ENCODE measurements at places on chromosomes 6 and 20. TPM values are rescaled to one million over a fixed set of nuclear protein-coding genes. Genes with fewer than 3 reads are reported as not detected.

DNA sequence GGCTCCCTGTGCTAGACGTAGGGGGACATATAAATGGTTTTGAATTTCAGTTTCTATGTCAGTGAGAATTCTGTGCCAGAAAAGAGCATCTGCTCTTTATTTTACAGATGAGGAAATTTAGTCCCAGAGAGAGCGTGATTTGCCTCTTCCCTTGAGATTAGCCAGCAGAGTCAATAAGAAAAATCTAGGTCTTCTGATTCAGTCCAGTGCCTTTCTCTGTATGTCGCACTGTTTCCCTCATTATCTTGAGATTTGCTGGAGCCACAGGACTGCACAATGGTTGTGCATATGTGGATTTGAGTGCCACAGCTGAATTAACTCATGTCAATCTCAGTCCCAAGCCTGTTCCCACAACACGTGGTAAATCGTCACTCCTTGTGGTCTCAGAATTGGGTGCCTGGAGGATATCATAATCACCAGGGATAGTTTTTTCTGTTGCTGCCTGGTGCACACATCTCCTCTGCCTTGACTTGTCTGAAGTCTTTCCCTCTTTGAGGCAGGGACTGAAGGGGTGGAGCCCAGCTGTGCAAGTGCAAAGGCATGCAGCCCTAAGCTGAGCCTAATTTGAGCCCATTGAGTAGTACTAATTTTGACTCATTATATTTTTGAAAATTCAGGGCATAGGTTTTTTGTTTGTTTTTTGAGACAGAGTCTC is 276.7 kb downstream of the SOX4 start:
- DNase-seq, result no peak

- DNase-seq, result no peak
These were observed 64.0 kb upstream of the TXNDC5 start for GRCh38 chr6:7974565-7974937.

DNA sequence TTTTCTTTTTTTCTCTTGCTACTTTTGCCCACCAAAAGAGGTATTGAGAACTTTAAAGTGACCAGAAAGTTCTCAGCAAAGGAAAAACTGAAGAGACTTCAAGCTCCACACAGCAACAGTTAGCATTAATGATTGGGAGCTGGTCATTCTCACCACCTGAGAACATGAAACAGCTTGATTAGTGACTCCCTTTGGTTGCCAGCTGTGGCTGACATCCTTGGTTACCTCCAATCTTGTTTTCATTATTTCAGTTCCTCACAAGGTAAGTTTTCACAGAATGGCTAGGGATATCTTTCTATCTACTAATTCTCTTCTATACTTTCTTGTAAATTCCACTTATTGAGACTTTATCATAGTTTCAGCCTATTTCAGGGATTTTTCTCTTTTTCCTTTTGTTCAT is 427.9 kb downstream of the QKI start:
- no peak for DNase-seq

- no peak for DNase-seq
These were observed 63.7 kb downstream of the HIVEP2 start for GRCh38 chr6:142881290-142881689.

GRCh38 chr6:34695729-34696188 is 808 bp downstream of the ILRUN start:
- no peak for DNase-seq

DNA sequence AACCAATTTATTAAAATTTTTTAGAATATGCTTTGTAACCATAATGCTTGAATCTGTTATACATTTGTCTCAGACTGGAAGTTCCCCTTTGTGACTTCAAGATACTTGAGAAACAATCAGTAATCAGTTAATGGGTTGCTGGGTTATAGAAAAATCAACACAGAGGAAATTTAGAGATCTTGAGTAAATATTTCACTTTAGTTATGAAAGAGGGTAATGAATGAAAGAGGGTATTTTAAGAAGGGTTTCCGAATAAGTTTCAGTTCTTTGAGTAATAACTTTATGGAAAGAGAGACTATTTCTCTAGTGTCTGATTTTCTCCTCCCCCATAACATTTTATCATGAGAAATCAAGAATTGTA is 21.4 kb downstream of the ZFAND3 start:
- no peak for DNase-seq

DNA sequence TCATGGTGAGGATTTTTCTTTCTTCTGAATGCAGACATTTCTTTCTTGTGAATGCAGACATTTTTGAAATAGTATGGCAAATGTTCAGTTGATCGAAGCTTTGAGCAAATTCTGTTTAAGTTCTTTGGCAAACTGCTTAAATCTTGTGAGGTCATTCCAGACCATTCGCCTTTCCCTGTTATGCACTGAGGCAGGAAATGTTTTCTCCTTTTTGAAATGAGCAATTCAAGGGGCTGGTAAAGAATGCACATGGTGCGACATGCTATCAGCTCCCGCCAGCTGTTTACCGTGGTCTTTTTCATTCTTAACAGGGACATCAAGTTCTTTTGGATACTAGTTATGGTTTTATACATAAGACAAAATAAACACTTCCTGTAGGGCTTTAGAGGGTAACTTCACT is 112.0 kb upstream of the CCN2 start:
- DNase-seq, result no peak

- DNase-seq, result no peak
These were observed 31.8 kb downstream of the SLX4IP start for GRCh38 chr20:10466855-10467254.

DNA sequence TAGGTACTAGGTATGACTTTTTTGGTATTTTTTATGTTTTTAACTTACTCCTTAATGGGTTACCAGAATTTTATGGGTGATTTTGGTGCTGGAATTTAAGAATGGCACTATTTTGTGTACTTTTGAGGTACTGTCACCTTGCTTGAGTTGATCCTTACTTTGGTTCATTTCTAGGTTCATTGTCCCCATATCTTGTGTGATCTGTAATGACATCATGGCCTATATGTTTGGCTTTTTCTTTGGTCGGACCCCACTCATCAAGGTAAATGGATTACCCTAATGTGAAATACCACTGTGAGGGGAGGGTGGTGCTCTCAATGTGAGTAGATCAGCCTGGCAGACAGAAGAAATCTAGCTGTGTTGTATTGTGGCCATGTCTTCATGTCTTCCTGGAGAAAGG is 57.9 kb downstream of the CDS2 start:
- DNase-seq, result no peak

DNA sequence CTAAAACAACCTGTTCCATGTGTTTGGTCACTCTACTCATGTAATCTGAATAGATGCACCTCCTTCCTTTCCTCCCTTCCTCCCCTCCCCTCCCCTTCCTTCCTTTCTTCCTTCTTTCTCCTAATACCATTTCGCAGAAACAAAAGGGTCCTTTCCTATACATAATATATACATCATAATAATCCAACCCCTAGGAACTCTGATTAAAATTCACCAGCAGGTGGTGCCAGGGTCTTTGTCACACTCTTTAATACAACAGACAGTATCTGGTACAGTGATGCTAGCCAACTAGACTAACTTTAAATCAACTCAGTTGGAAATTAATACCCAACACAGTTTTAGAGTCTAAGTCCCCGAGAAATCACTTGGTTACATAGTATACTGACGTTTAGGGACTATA is 181.2 kb upstream of the SHLD1 start:
- no peak for DNase-seq

- no peak for DNase-seq
These were observed 2.7 kb upstream of the CD93 start for GRCh38 chr20:23088866-23089265.

DNA sequence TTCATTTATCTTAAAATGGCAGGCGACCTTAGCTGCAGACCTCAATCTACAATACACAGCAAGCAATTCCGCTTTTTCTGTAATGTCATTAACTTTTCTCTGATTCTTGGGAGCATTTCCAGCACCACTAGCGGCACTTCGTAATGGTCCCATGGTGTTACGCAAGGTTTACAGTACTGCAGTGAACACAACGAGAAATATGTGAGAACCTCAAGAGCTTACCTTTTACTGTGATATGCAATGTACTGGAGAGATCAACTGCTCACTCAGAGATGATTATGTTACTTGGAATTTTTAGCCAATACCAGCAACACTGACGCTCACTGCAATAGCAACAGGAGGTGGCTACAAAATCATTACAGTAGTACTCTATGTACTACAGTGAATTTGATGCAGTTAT is 2.8 kb upstream of the CEP43 start:
- no peak for DNase-seq

GRCh38 chr20:815914-816606 is 17.5 kb upstream of the FAM110A start:
- DNase-seq, result peak; percentile 43

DNA sequence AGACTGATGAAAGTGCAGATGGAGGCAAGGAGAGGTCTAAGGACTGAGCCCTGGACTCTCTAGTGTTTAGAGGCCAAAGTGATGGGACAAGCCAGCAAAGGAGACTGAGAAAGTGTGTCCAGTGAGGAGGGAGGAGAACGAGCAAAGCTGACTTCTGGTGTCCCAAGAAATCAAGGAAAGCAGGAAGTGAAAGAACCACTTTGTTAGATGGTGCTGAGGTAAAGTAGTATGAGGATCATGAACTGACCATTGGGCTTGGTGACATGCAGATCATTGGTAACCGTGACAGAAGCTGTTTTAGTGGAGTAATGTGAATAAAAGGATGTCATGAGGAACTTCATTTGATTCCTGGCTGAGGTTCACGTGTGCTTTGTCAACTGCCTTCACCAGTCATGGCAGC is 108.4 kb downstream of the SLX4IP start:
- DNase-seq, result no peak

DNA sequence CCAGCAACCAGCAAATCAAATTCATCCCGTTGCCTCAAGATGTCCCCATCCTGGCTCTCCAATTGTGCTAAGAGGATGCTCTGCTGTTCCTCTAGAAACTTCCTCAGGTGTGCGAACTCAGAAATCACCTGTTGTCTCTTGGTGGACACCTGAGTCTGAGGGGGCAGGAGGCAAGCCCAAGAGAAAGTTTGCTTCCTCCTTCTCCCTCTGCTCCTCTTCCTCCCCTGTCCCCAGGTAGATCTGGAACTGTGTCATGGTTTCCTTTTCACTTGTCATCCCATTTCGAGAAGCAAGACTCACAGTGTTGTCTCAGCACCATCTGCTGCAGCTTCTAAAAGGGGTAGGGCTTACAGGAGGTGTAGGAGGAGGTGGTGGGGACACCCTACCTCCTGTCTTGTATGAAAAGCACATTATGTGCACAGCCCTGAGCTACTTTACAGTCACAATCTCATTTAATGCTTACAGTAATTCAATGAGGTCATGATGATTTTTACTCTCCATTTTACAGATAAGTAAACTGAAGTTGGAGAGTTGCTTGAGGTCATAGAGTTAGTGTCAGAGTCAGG is 2.5 kb downstream of the TRIM10 start:
- no peak for DNase-seq

DNA sequence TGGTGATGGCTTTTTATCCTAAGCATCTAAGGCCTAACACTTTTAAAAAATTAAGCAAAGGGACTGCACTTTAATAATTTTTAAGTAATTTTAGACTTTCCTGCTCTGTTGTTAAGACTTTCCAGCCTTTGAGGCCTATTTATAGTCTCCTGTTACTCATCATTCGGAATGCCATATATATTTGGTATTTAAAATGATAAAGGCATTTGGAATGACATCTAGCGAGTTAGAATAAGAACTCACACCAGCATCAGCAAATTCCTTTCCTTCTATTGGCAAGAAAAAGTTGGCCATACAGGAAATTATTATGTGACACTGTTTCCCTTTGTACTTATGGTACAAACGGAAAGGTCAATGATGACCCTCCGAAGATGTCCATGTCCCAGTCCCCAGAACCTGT is 88.1 kb upstream of the STMND1 start:
- DNase-seq, result no peak

DNA sequence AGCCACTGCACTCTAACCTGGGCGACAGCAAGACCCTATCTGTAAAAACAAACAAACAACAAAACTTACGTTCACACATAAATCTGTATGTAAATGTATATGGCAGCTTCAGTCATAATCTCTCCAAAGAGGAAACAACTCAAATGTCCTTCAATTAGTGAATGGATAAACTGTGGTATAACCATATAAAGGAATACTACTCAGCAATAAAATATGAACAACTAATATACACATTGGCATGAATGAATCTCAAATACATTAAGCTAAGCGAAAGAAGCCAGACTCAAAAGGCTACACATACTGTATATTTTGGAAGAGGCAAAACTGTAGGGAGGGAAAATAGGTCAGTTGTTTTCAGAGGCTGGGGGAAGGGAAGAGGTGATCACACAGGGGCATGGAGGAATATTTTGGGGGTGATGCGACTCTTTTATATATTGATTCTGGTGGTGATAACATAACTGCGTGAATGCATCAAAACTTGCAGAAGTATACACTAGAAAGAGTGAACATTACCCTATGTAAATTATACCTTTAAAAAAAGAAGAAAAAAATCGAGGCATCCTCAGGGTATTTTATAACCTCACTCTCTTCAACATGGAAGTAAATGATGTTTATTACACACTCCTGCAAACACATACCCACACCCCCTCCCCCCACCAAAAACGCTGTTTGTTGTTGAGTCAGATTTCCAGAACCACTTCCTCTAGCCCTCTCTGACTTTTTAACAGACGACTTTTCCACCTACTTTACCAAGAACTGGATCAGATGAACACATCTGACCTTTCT is 115.2 kb upstream of the RNF24 start:
- no peak for DNase-seq

DNA sequence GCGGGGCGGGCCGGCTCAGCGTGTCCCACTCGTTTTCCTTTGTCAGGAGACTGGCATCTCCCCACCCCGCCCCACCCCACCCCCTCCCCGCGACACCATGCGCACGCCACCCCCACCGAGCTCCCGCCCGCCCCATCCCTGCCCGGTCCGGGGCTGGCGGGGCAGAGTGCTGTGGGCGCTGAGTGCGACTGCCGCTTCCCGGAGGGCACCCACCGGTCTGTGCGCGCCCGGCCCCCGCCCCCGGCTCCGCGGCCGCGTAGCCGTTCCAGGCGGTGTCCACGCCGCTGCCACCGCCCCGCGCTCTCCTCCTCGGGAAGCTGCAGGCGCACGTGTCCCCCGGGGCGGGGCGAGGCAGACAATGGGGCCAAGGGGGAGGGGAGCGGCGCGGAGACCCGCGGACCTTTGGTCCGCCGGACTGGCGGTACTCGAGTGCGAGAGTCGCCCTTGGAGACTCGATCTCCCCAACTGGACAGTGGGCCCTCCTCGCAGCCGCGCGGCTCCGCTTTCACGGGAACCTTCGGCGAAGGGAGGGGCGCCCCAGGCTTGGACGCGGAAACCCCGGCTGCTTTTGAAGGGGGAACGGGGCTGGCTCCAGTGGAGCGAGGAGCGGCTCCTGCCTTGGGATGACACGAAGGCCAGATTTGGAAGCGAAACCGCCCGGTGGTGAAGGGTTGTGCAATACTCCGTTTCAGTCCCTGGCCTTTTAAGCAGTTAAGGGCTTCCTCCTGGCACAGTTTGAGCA is 1.0 kb upstream of the SYNCRIP start:
- DNase-seq, result peak; percentile 93

LPIN3 gene
- total RNA-seq, result 7.4 TPM

CALHM6 gene
- total RNA-seq, result 3.9 TPM

C20orf96 gene
- 8.8 TPM for total RNA-seq

BPIFB2 gene
- total RNA-seq, result not detected

BNIP5 gene
- not detected for total RNA-seq

TEAD3 gene
- total RNA-seq, result 17.6 TPM

RCAN2 gene
- total RNA-seq, result 3.0 TPM

RNF144B gene
- 28.6 TPM for total RNA-seq

TP53INP2 gene
- 2.4 TPM for total RNA-seq

PTCRA gene
- 2.0 TPM for total RNA-seq

OSTM1 gene
- 26.2 TPM for total RNA-seq

PPP1R16B gene
- total RNA-seq, result 12.9 TPM

OOEP gene
- total RNA-seq, result not detected

Data from uterus (tissue), 4 donors.